Prostate gland (tissue), 2 donors: ENCODE measurements at places on chromosomes 7 and 10. TPM values are rescaled to one million over a fixed set of nuclear protein-coding genes. Genes with fewer than 3 reads are reported as not detected.

NUTM2B gene
- total RNA-seq: 6.0 TPM

CLCN1 gene
- 0.23 TPM for total RNA-seq

AKR1B15 gene
- 1.0 TPM for total RNA-seq

HMX3 gene
- not detected for total RNA-seq

DRGX gene
- not detected for total RNA-seq

DNA sequence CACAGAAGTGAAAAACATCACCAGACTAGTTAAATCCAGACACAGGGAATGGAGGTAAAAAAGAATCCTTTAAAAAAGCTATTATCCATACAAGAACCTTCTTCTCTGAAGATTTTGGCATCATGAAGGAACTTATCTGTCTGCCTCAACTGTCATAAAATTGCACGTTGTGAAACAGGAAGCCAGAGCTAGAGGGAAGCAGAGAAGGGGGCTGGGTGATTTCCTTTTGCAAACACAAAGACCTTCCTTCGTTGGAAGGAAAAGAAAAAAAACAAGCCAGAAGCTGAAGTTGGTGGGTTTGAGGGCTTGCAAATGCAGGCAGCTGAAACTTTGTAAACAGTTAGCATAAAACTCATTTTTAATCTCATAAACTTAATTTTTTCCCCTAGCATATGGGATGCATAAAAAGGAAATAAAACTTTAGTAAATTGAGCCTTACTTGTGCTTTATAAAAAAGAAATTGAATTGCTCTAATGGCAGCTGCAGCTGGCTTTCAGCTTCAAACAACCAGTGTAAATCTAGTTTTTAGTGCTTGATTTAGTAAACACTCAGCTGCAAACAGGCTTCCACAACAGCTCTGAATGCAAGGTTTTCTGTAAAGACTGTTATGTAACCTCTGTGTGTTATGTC lies 101.6 kb downstream of the OTUD1 start:
- no peak for DNase-seq

GRCh38 chr7:122407195-122407594 lies 102.6 kb upstream of the FEZF1 start:
- no peak for DNase-seq

GRCh38 chr10:78181381-78182055 lies 147.9 kb downstream of the RPS24 start:
- DNase-seq: no peak

GRCh38 chr7:51158211-51158610 lies 158.4 kb downstream of the COBL start:
- no peak for DNase-seq

GRCh38 chr10:88392222-88392621 lies 190.9 kb downstream of the RNLS start:
- no peak for DNase-seq

GRCh38 chr7:32335107-32335506 lies 155.1 kb downstream of the LSM5 start:
- DNase-seq: no peak

GRCh38 chr10:110409926-110410325 lies 87.8 kb upstream of the DUSP5 start:
- DNase-seq: no peak

GRCh38 chr7:149147752-149148653 lies 750 bp downstream of the ZNF398 start:
- no peak for DNase-seq
